Amniotic epithelial cell (primary cell): ENCODE measurements at places on chromosomes 6 and 20.

GRCh38 chr6:157443066-157443800 lies 62.2 kb downstream of the ZDHHC14 start:
- DNase-seq = peak; percentile 93

DNA sequence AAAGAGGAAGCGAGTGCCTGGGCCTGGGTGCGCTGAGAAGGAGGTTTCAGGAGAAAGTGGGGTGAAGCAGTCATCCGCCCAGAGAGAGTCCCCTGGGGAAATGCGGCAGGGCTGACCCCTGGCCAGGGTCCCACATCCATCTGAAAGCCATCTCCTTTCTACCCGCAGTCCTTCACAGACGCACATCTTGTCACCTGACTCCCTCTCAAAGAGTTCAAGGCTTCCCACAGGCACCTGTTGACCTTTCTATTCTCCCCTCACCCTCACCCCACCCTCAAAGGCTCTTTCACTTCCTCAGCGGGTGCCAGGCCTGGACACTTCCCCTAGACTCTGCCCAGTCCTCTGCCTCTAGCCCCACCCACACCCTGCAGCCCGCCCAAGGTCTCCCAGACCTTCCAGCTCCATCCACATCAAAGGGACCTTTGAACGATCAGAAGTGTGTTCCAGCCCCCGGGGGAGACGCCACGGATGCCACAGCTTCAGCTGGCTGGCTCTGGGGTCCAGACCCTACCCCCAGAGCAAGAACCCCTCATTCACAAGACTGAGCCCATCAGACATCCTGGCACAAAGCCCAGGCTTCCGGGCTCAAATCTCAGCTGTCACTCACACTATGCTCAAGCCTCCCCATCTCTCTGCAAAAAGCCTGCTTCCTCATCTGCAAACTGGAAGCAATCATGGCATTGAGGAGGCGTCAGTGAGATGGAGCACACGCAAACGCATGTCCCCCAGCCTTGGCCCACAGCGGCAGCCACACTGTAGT lies 2.1 kb downstream of the CTSZ start:
- no peak for DNase-seq

DNA sequence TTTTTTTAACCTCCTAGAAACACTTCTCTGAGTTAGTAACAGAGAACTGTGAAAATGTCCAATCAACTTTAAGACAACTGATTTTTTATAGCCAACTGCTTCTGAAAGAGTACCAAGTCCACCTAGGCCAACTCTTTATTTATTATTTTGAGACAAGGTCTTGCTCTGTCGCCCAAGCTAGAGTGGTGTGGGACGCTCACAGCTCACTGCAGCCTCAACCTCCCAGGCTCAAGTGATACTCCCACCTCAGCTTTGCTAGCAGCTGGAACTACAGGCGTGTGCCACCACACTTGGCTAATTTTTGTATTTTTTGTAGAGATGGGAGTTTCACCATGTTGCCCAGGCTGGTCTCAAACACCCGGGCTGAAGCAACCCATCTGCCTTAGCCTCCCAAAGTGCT lies 331.6 kb downstream of the RNGTT start:
- no peak for DNase-seq

GRCh38 chr6:79605968-79606764 lies 25.0 kb upstream of the SH3BGRL2 start:
- no peak for DNase-seq

DNA sequence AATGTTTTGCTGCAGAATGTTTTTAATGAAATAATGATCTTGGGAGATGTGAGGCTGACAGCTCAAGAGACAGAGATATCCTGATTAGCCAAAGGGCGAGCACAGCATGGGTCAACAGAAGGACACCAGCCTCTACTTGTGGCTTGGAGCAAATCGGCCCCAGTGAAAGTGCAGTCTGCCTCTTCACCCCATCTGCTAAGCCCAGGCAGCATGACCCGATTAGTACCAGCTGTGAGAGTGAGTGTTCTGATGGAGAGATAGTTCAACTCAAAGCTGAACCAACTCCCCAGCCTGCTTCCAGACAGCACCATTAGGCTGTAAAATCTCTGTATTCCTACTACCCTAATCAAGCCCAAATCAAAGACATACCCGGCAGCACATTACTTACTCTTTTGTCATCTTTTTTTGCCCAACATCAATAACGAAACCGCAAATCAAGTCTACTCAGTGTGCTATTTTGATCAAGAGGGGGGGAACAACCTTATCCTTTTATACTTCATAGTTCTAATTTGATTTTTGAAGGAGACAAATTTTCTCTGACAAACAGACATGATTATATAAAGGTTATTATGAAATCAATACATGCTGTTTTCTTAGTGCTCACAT lies 514.1 kb upstream of the NRSN1 start:
- no peak for DNase-seq

- DNase-seq = no peak
These were observed 13.3 kb downstream of the PMEPA1 start for GRCh38 chr20:57696401-57696961.

GRCh38 chr6:45637611-45638257 lies 260.0 kb upstream of the SUPT3H start:
- DNase-seq = peak; percentile 23

DNA sequence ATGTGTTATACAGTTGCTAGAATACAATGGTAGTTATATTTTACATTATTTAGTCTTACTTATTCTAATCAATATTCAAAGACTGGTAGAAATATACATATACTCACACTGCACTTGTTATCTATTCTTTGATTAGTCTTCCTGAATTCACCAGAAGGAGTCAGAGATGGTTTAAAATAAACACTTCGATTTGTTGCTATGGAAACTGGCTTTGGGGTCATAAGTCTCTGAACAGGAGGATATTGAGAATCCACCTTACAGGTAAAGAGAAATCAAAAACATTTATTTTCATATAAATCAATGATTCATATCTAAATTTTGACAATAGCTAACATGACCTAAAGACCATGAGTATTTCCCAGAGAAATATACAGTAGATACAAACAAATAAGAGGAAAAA lies 41.6 kb downstream of the NUP153 start:
- no peak for DNase-seq

DNA sequence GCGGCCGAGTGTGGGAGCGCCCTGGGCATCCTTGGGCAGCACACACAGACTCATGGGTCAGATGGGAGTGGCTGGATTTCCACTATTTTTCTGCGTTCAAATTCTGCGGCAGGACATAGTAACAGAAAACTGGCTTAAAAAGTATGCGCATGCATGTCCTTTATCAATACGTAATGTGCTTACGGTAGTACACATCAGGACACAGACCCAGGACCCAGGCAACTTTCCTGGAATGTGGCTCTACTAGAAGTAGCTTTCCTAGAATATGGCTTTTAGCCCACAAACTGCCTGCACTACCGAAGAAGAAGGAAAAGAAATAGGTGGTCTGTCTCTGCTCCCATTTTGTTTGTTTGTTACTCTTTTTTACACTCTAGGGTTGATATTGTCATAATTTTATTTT lies 43.4 kb upstream of the SHLD1 start:
- no peak for DNase-seq

GRCh38 chr6:169371344-169372127 lies 117.9 kb upstream of the THBS2 start:
- DNase-seq = peak; percentile 51

DNA sequence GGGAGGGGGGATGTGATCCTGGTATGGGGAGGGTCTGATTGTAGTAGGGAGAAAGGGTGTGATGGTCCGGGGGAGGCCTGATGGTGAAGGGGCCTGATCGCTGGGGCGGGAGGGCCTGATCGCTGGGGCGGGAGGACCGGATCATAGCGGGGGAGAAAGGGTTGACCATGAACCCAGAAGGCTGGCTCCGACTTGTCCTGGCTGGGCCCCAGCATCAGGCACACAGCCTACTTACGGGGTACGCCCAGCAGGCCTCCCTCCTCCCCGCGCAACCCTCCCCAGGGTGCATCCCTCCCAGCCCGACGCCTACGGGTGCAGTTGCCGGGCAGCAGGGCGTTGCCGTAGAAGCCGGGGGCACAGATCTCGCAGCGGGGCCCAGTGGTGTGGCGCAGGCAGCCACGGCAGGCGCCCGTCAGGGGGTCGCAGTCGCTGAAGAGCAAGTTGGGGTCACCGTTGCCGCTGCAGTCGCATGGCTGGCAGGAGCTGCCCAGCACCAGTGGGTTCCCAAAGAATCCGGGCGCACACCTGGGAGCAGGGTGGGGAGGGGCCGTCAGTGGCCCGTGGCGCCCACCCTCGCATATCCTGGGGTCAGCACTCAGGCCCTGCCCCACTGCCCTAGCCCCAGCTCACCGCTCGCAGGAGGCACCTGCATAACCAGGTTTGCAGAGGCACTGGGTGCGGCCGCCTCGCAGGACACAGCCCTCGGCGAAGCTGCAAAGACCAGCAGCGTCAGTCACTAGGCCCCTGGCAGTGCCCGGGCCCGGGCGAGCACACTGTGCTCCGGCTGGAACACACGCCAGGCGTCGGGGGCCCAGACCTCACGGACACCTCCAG lies 20.6 kb downstream of the ADRM1 start:
- DNase-seq = no peak

- DNase-seq = no peak
These were observed 37.8 kb downstream of the NCOA7 start for GRCh38 chr6:125828476-125829039.

GRCh38 chr6:163381118-163381756 lies 33.3 kb upstream of the QKI start:
- DNase-seq = no peak

DNA sequence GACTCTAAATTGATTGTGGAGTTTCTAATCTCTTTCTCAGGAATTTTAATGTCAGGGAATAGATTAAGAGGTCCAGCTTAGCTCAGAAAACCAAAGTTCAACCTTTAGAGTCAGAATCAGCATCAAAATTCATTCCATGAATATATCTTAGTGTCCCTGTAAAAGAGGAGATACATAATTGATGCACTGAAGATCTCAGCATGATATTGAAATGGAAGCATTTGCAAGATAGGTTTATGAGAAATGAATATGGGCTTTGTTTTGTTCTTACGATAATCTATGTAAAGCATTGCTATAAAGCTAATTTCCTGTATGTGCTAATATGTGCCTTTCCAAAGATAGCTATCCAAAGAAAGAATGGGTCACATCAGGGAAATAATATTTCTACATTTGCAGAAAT lies 404.5 kb upstream of the HSF2 start:
- DNase-seq = no peak

GRCh38 chr6:6006428-6007365 lies at the start of gene NRN1:
Gene NRN1 (minus strand): TSS chr6:6006925. CDS start chr6:6006749, 176 bp downstream.
- DNase-seq = no peak

DNA sequence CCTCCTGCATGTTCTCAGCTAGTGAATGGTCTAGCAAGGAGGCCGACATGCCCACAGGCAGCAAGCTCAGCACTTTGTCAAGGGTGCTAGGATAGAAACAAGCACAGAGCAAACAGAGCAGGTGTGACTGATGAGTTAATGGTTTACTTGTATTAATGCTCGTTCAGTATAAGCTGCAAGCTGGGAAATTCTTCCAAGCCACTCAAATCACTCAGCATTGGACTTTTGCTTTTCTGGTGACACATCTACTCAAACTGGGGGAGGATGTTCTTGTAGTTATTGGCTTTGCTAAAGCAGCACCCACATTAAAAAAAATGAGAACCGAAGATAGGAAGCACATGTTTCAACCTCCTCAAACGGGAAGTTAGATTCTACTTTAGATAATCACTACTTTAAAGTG lies 43.1 kb upstream of the NEDD9 start:
- no peak for DNase-seq

- DNase-seq = peak; percentile 44
These were observed 12.1 kb upstream of the NFATC2 start for GRCh38 chr20:51554538-51555165.

DNA sequence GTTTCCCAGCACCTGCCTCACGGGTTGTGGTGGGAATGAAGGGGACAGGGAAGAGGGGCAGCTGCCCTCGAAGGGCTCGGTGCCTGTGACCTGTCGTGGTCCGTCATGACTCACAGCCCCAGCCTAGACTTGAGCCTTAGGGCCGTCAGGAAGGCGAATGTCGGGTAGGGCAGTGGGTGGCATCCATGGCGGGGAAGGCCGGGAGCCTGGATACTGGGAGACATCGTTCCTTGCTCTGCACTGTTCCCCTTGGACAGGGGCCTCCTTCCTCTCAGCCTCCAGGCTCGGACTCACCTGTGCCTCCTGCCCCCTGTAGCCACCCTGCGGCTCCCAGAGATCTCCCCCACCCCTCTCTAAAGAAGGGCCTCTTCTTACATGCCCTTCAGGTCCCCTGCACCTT lies 52.2 kb upstream of the APCDD1L start:
- DNase-seq = no peak

- DNase-seq = no peak
These were observed 299.0 kb downstream of the DOK5 start for GRCh38 chr20:54774426-54774825.

GRCh38 chr6:164807125-164807524 lies 502.3 kb downstream of the C6orf118 start:
- DNase-seq = no peak

DNA sequence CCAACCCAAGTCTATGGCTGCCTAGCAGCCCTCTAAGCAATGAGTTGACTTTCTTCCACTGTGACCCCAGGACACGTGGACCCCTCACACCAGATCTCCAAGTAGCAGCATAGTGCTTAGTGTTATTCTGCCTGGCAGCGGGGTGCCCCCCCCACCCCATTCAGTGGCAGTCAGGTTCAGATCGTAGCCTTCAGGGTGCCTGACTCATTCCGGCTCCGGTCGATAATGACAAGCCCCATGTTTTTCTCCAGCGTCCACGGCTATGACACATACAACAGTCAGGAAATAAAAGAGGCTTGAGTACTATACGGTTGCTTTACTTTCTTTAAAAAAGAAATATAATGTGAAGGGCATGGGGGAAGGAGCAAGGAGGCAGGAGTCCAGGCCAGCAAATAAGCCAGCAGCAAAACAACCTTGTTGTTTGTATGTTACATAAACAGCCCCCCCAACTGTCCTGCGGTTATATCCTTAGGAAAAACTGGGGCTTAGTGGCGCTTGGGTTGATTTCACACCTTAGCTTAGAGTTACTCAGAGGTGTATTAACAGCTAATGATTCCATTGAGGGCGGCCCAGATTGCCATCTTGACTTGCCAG lies 23.1 kb downstream of the GNAS start:
- DNase-seq = peak; percentile 47

GRCh38 chr6:3348821-3349220 lies 90.1 kb downstream of the PSMG4 start:
- no peak for DNase-seq

GRCh38 chr6:6619021-6619794 lies 30.7 kb downstream of the LY86 start:
- no peak for DNase-seq

DNA sequence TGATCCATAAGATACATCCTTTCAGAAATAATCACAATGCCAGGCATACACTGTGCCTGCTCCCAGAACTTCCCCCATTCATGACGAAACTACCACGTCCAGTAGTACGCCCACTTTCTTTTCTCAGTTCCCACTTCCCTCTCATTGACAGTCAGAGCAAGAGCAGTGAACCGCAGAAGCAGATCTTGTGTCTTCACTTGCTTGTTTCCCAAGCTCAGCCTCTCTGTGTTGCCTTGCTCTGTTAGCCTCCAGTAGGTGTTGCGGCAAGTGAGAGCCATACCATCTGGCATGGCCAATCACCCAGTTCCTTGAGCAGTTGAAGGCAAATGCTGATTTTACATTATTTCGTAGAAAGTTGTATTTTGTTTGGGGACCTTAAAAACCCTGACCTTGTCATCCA lies 11.7 kb downstream of the UST start:
- no peak for DNase-seq

- DNase-seq = no peak
These were observed 79.6 kb downstream of the KHDC1L start for GRCh38 chr6:73145690-73146089.
